ENCODE measurements at places on chromosomes 5 and 9. TPM values are rescaled to one million over a fixed set of nuclear protein-coding genes. Genes with fewer than 3 reads are reported as not detected.

The MCIDAS gene
- total RNA-seq: not detected

The CD14 gene
- 0.38 TPM for total RNA-seq

The FAM200C gene
- 1.0 TPM for total RNA-seq

The PCDHB11 gene
- not detected for total RNA-seq

The ZNF300 gene
- 0.43 TPM for total RNA-seq

The C5orf63 gene
- total RNA-seq: 7.1 TPM

The NUTM2F gene
- not detected for total RNA-seq

The PCDHGA2 gene
- total RNA-seq: not detected

The MLANA gene
- not detected for total RNA-seq

The EDIL3 gene
- not detected for total RNA-seq

The IFNB1 gene
- 0.68 TPM for total RNA-seq

The CDH9 gene
- not detected for total RNA-seq

The SV2C gene
- total RNA-seq: 0.28 TPM

The TLR4 gene
- total RNA-seq: 0.05 TPM

The FAT2 gene
- total RNA-seq: not detected

The HAPLN1 gene
- total RNA-seq: not detected

The PCDHB8 gene
- not detected for total RNA-seq

The FAM174A gene
- 6.8 TPM for total RNA-seq

The CAAP1 gene
- total RNA-seq: 16.6 TPM

The ZNF366 gene
- not detected for total RNA-seq

The CHSY3 gene
- total RNA-seq: not detected

The CCNO gene
- 0.15 TPM for total RNA-seq

The TRAPPC13 gene
- total RNA-seq: 23.3 TPM

The NRG2 gene
- not detected for total RNA-seq

The ACSL6 gene
- total RNA-seq: 10.6 TPM

The ANXA2R gene
- total RNA-seq: 28.3 TPM

The ZNF658 gene
- 3.2 TPM for total RNA-seq

The PCDHA9 gene
- total RNA-seq: not detected

The HOMER1 gene
- 1.2 TPM for total RNA-seq

The NME5 gene
- total RNA-seq: not detected

The CAMK4 gene
- 66.1 TPM for total RNA-seq

The IFNA13 gene
- total RNA-seq: not detected

The LEAP2 gene
- total RNA-seq: 2.5 TPM

The PKD2L2 gene
- total RNA-seq: not detected

The SMIM15 gene
- 48.5 TPM for total RNA-seq

The NEK6 gene
- total RNA-seq: 18.9 TPM

The PCDHA1 gene
- total RNA-seq: not detected

The B4GALT7 gene
- 19.5 TPM for total RNA-seq

The PPP1R26 gene
- total RNA-seq: 2.9 TPM

The RHOBTB3 gene
- 0.15 TPM for total RNA-seq

The OR13D1 gene
- not detected for total RNA-seq

The NR2F1 gene
- total RNA-seq: not detected

The GPR107 gene
- 25.1 TPM for total RNA-seq

The FAM169A gene
- 3.5 TPM for total RNA-seq

The ARSI gene
- total RNA-seq: not detected

The GPR21 gene
- 0.88 TPM for total RNA-seq

The CDX1 gene
- total RNA-seq: not detected

The PTBP3 gene
- total RNA-seq: 177 TPM

The TMC1 gene
- not detected for total RNA-seq

The CERT1 gene
- 36.2 TPM for total RNA-seq

The RAPGEF6 gene
- 44.5 TPM for total RNA-seq

The MZB1 gene
- total RNA-seq: 48.1 TPM

The DNAJC18 gene
- total RNA-seq: 16.1 TPM

Measured in activated CD4-positive, alpha-beta memory T cell treated with anti-CD3 and anti-CD28 coated beads, Interleukin-2, amount 10 ng/mL, durations not matched to agents 7 days and 5 days (primary cell).